NCI-H510A treated with DMSO at 0.1 percent for 48 hours (cell line): ENCODE measurements at places on chromosomes 4 and X.

- DNase-seq = no peak
Measured at GRCh38 chr4:154593868-154594267, 3.3 kb upstream of the FGA start.

DNA sequence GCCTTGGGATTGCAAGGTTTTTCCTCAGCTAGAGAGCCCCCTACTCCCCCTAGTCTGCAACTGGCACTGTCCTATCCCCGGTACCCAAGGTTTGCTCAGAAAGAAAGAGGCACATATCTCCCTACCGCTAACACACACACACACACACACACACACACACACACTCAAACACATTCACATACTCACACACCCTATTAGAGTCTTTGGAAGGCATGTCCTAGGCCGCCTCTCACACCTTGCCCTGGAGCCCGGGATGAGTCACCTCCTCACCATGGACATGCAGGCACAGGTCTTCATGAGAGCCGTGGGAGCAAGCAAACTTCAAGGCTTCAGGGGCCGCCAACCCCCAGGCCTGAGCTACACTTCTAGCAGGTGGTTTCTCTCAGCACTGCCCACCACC, 49.2 kb downstream of the PJA1 start:
- DNase-seq = no peak

DNA sequence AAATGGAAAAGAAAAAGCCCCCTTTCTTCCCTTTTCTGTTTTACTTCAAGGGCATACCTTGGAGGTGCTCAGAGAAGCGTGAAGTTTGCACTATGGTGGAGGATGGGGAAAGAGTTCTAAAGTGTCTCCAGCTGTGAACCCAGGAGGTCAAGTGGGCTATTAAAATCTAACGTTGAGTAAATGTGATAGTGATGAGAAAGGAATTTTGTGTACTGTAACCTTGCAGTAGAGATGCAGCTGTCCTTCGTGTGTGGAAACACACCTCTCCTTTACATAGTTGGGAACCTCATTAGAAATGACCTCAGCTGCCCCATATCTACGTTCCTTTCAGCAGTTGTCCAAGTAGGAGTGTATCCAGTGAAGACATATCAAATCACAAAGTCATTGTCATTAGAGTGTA, 26.5 kb downstream of the ADH5 start:
- peak; percentile 75 for DNase-seq

DNA sequence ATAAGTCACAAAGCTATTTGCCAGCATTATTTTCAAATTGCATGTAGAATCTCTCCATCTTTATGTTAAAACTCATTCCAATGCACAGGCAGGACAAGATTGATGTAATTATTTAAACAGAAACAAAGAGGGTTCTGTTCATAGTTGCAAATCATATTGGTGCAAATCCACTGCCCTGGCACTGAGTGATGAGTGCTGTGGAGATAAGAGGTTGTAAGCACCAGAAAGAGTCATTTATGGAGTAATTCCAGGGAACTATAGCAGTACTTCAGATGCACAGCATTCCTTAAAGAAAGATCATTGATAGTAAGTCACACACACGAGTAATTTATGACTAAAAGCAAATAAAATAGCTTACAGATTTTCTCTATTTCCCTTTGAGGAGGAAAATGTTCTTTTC, 337.7 kb upstream of the CTSO start:
- no peak for DNase-seq

DNA sequence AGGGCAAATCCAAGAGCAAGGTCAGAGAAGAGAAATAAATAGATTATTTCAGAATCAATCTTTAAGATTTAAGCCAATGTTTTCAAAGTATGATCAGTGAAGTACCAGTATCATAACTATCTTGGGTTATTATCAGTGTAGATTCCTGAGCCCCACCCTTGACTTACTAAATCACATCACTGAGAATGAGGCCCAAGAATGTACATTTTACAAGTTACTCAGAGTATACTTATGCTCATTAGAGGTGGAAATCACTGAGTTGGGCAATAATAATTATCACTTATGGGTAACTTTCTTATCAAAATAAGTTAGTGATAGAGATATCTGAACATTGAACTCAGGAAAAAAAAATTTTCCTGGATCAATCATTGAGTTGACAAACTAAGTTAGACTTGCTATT, 121.6 kb upstream of the NOCT start:
- DNase-seq = no peak

DNA sequence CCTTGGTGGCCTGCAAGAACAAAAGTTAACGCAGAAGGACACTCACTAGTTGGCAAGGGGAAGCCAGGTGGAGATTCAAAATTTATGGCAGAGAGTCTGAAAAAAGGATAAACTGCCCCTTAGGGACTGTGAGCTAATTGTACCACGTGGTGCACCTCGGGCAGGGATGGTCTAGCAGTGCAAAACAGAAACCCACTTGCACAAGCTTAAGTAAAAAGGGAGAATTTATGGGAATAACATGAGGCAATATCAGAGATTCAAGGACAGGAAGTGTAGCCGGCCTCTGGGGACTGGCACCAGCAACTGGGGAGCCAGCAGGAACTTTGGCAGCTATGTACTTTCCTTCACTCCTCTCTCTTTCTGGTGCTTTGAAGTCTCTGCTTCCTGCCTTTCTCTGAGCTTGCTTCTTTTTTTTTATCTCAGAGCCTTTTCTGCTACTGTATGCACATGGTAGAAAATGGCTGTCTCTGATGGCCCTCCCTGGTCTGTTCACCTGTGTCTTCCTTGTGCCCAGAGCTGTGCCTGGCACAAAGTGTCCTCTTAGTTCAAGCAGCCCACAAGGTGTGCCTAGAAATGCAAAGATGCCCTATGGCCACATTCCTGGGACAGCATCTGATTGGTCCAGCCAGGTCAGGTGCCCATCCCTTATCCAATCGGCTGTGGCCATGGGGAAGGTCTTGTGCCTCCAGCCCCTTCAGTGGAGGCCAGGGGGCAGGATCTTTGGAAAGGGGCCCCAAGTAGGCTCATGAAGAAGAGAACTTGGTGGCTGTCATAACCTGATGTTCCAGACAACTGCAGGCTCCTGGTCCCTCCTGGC, 114.8 kb upstream of the ATP6AP2 start:
- no peak for DNase-seq

- no peak for DNase-seq
Measured at GRCh38 chr4:78669453-78669852, 106.7 kb upstream of the BMP2K start.

- no peak for DNase-seq
Measured at GRCh38 chr4:108978066-108978465, 215.2 kb upstream of the ETNPPL start.

- no peak for DNase-seq
Measured at GRCh38 chrX:66074920-66075879, 35.3 kb upstream of the VSIG4 start.

DNA sequence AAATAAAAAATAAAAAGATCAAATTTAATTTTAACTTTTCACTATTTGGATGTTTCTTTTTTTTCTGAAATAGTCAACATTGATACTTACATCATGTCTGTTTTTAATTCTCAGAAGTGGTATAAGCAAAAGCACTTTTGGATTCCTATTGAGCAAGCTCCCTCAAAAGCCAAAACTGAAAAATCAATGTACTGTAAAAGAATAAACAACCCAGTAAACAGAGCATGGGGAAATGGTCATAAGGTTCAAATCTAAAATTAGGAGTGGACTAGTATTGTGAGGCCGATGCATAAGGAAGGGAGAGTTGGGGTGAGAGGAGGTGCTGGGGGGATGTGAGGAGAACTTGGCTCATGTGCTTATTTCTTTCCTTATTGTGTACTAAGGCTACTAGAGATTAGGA, 37.9 kb downstream of the NUDT6 start:
- no peak for DNase-seq

GRCh38 chr4:75658876-75659275, 14.3 kb downstream of the G3BP2 start:
- no peak for DNase-seq
